ENCODE measurements at places on chromosomes 5 and 9.

GRCh38 chr9:134132208-134132870 is 3.5 kb upstream of the WDR5 start:
- no peak for DNase-seq

DNA sequence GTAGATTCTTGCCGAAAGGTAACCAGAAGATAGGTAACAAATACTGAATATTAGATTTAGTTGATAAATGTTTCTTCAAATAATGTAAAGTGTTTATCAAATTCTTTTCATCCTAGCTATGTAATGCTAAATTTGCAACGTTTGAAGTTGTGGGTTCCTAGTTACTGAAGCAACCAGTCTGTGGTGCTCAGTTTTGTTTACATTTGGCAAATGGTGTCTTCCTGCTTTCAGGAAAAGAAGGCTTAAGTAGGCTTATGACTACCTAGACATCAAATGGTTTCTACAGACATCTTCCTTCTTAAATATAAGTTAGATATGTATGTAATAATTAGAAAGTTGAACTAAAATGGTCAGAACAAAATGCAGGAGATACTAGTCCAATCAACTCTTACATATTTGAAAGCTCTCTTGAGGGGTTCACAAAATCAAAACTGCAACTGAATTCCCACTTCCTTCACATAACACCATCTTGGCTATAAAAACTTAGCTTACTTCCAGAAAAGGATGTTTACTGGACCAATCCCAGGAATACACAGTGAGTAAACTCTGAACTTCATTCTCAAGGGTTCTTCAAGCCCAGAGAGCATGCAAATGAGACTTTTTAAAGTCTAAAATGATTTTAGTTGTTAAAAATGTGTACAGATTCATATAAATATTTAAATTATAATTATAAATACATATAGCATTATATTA is 125.7 kb upstream of the ITGA1 start:
- DNase-seq, result no peak

DNA sequence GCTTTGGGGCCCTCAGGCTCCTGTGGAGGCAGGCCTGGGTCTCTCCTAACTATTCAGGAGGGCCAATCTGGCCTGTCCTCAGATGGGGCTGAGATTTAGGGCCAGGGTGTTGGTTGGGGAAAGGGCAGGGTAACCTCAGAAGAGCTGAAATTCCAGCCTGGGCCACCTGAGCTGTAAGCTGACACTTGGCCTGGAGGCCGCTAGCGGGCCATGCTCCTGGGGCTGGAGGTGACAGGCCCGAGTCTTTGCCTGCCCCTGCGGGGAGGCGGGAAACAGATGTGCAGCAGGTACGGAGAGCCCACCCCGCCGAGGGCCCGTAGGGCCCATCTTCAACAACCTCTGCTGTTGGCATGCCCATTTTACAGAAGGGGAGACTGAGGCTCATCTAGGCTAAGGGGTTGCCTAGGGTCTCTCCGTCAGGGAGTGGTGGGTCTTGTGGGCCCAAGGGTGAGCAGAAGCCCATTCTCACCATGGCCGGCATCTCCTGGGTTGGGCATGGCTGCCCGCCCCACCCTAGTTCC is 69.5 kb downstream of the RXRA start:
- DNase-seq, result no peak

GRCh38 chr5:154475591-154476353 is 2.3 kb downstream of the HAND1 start:
- DNase-seq, result no peak

DNA sequence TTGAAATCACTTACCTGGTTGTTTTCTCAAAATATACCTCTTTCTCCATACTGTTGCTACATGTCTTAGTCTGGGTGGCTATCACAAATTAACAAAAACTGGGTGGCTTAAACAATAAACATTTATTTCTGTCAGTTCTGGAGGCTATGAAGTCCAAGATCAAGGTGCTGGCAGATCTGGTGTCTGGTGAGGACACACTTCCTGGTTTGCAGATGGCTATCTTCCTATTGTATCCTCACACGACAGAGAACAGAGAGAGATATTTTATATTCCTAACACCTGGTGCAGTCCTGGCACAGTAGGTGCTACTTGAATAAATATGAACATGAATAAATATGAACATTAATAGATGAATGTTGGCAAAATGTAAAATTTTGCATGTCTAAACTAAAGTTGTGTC is 164.3 kb upstream of the ACOT12 start:
- DNase-seq, result no peak

DNA sequence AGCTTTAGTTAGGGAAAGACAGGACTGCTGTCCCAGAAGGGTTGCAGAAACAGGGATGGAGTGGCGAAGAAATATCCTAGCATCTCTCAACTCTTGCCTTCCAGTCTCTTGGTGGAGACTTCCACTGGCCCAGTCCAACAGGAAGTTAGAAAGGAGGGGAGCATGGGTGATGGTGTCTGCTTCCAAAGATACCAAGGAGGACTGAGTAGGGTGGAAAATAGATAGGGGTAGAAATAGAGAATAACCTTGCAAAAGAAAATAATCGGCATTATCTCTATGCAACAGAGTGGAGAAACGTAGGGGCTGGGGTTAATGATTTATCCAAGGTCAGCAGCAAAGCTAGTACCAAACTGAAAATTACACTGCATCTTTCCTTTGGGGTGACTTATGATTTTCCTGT is 242.3 kb downstream of the PSAT1 start:
- DNase-seq, result no peak

DNA sequence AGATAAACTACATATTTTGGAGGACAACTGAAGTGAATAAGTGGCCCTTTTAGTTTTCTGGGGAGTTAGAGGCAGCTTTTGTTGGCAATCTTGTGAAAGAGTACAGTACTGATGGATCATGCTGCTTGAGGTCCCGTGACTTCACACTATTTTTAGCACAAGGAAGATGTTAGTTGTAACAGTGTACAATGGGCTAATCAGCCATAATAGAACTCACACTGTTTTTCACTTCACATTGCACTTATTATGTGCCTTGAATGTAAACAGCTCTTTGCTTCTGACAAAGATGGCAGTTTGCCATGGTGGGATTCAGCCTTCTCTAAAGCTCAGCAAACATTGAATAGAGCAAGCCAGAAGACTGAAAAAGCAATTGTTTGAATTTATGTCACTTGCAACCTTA is 176.7 kb upstream of the ZNF608 start:
- peak; percentile 94 for DNase-seq

DNA sequence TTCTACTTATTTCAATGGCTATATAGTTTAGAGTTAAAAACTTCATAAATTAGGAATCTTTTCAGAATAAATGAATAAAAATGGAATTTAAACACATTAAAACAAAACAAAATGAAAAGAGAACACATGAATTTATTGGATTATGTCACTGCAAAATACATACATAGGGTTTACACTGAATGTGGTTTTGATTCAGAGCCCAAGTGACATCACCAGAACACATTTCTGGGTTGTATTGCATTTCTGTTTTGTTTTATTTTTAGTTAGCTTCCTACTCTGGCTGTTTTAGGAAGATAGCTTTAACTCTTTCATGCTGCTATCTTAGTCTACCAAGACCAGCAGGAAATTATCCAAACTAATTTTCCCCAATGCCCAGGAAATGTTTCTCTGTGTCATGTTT is 1935.0 kb downstream of the EFNA5 start:
- DNase-seq, result no peak

DNA sequence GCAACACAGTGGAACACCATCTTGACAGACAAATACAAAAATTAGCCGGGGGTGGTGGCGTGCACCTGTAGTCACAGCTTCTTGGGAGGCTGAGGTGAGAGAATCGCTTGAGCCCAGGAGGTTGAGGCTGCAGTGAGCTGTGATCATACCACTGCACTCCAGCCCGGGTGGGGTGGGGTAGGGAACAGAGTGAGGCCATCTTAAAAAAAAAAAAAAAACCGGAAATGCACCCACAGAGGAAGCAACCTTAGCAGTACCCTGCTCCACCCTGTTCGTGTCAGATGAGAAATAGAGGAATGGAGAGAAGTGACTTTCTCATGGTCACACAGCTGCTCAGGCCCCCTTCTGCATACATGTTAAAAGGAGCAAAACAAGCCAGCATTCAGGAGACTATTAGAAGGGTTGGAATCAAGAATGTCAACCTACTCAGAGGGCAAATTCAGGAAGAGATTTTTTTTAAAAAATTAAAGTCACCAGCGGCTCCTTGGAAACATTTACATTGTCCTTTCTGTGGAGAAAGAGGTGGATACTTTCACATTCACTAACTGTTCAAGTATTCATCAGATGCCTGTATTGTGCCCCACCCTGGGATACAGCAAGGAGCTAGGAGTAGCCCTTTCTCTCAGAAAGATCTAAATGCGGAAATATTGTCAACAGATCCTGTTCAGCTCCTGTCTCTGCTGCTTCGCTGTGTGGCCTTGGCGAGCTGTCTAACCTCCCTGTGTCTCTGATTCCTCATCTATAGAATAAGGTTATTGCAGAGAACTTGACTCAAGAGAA is 41.0 kb downstream of the CYFIP2 start:
- DNase-seq, result no peak

DNA sequence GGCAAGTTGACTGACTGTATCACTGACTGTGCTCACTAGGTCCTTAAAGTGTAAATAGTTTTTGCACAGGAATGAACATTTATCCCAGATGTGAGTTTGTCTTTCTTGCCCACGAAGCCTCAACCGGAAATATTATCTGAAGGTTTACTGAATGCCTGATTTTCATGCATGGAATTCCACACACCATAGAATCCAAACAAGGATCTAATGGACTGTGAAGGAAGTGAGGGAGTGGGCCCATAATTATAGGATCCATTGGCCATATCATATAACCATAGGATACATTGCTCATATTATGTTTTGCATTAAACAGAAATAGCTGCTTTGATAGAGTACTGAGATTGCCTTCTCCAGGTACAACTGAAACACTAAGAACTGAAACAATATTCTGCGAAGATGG is 1057.2 kb upstream of the EDIL3 start:
- DNase-seq, result no peak

- peak; percentile 63 for DNase-seq
Measured at GRCh38 chr9:36102742-36103495, 33.6 kb upstream of the GLIPR2 start.

DNA sequence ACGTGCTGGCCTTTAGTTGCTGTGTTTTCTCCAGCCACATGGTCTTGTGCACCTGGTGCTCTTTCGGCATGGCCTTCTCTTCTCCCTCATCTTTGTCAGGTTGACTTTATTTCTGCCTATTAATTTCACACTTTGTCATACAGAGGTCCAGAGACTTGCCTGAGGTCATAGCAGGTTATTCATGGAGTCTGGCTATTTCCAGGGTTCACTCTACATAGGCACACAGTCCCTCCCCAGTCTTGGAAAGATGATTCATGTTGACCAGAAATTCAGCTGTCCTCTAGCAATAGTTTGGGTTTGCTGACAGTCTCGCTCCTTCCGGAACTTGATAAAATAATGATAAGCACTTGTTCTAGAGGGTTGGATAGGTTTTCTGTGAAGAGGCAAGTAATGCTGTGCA is 81.6 kb downstream of the ARHGAP26 start:
- no peak for DNase-seq

DNA sequence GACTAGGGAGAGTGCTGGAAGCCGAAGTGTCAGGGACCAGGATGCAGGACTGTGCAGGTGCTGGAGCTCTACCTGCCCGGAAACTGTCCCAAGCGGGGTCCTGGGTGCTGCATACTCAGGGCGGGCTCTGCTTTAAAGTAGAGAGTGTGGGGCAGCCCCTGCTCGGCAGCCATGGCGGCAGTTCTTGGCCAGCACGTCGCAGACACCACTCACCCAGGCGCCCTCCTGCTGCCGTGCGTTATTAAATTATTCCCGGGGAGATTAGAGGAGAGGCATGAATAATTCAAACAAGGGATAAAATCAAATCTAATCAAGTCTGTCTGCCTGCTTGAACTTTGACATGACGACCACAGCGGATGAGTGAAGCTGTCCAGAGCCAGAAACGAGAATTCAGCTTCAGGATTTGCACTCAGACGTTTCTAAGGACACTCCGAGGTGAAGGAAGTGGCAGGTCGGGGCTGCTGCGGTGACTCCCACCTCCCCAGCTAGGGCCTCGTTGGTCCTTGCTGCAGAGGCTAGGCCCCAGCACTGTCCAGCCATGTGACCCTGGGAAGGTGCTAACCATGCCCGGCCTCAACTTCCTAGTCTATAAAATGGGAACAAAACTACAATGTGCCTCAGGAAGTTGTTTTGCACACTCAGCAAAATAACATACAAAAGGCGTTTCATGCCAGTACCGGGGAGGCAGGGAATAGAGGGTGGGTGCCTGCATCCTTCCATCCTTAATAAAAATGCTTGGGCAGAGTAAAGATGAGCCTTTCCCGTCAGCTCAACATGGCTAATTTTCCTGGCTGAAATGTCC is 91.3 kb upstream of the ADAMTS2 start:
- no peak for DNase-seq

DNA sequence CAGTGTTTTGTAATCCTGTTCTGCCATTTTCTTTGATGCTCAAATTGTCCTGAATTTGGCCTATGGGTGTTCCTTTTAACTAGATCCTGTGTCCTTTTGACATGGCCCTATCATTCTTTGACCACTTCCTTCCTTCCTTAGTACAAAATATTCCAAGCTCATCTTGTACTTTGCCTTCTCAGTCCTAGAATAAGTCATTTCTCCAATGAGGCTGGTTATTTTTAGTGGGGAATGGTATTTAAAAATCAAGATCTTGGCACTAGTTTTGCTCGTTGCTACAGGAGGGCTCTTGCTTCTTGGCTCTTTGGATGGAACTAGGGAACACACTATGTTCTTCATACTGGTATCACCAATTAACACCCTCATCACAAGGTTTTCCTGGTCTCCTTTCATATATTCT is 108.1 kb downstream of the UNC13B start:
- DNase-seq, result no peak

DNA sequence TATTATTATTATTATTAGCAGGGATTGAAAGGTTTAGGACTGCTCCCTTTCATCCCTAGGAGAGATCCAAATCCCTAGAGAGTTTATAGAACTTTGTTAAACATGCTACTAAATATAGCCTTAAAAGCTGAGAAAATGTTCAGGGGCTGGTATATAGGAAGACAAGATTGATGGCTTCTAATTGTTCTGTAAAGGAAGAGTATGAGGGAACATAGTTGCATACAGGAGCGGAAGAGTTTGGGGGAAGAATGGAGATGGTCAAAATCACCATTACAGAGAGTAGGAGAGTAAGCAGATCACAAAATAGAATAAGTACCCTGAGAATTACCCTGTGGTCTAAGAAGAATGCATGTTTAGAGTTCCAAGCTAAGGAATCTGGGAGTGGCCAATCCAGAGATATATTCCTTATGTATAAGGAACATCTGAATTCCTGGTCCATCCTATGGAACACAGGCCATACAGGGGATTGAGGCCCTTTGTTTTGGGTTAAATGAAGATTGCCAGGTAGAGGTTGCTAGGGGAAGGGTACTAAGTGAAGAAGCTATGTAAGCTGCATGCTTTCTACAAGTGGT is 158.0 kb upstream of the APC start:
- DNase-seq, result no peak

GRCh38 chr5:5572010-5572865 is 149.8 kb downstream of the ICE1 start:
- no peak for DNase-seq

DNA sequence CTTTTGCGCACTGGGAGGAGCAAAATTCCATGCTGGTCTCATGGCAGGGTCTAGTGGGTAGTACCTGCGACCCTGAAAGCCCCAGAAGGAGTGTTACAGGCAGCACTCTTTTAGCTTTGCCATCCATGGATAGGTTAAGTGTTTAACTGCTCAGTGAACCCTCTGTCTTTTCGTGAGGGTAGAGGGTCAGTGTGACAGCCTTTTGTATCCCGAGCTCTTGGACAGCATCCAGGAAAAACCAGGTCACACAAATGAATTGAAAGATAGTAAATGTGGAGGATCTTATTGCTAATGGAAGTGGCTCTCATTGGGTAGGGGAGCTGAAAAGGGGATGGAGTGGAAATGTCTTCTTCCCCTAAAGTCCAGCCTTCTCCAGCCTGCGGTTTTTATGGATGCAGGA is 57.8 kb upstream of the CCDC112 start:
- no peak for DNase-seq

GRCh38 chr9:128899566-128900322 is 17.8 kb downstream of the LRRC8A start:
- DNase-seq, result no peak
